Stimulated activated CD4-positive, alpha-beta T cell treated with anti-CD3 and anti-CD28 coated beads, Interleukin-4, amount 100 ng/mL, for 1 hour (primary cell): ENCODE measurements at places on chromosomes 2 and 18.

DNA sequence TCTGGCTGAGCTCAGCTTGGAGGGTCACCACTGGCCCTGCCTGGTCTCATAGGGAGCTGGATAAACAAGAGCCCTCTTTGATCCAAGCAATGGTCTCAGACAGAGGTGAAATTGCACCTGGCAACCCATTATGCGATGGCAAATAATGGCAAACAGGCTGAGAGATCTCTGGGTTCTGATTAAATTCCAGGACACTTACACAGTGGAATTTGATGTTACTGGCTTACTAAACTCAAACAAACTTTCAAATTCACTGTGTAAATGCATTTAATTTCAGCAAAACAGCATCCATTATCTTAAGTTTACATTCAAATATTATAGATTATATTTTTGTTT, 19.5 kb upstream of the STAT4 start:
- DNase-seq = no peak

DNA sequence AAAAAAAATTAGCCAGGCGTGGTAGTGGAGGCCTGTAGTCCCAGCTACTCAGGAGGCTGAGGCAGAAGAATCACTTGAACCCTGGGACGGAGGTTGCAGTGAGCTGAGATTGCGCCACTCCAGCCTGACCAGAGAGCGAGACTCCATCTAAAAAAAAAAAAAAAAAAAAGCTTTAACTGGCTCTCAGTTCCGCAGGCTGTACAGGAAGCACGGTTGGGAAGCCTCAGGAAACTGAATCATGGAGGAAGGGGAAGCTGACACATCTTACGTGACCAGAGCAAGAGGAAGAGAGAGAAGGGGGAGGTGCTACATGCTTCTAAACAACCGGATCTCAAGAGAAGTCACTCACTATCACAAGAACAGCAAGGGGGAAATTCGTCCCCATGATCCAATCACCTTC, 505.6 kb upstream of the SLC8A1 start:
- no peak for DNase-seq

- DNase-seq = peak; percentile 50
These were observed 506 bp downstream of the BMPR2 start for GRCh38 chr2:202376460-202377206.

DNA sequence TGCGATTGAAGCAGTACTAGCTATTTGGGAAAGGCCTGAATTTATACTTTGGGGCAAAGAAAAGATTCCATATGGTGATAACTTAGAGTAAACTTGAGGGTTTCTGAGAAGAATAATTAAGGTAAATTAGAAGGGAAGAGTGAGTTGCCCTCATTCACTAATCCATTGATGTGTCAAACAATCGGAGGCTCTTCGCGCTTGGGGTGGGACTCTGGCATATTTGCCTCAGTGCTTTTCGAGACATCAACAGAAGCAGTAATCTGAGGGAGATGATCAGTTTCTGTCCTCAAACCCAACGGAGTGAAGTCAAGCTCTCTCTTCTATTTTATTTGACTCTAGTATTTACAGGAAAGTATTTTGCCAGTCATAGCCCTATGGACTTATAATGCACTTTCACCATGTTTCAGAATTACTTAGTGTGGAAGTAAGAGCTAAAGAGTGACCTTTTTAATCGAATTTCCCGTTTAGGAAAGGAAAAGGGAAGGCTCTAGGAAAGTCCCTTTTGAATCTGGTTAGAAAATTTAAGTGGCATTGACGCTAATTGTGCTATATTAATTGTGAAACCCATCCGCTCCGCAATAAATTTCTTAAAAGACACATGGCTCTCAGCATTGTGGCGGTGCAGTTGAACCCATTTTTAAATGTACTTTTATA, 1.3 kb downstream of the RAB10 start:
- no peak for DNase-seq

DNA sequence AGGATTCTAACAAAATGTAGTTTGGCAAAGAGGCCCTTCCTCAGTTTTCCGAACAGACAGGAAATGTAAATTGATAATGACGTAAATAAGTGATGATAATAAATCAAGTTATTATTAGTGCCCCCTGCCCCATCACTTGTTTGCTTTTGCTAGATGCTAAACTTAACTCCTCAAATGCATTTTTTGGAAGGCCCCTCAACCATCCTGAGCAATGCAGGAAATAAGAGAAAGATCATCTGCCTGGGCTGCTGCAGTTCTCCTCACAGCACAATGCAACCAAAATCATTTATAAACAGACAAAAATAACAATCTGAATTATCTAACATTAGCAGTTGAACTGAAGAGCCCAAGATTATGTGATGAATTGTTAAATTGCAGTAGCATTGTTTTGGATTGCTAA, 62.6 kb upstream of the PSMD14 start:
- no peak for DNase-seq

DNA sequence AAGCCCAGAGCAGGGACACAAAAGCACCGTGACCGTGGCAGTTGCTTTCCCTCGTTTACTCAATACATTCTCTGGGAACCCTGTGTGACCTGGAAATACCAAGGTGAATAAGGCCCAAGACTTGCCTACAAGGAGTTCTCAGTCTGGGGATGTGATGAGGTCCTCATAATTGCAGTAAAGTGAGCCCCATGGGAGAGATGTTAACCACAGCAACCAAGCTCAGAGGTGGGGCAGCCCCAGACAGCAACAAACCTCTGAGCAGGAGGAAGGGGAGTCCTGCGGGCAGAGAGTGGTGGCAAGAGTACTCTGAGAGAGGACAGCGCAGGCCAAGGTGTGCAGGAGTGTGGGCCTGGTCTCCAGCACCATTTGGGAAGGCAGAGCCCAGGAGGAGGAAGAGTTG, 91.6 kb downstream of the TTC32 start:
- no peak for DNase-seq

- peak; percentile 51 for DNase-seq
These were observed at the start of gene OTX1 for GRCh38 chr2:63050334-63051041. Gene OTX1, plus strand, starts transcription at chr2:63050830. Its CDS starts 2,161 bp downstream, at chr2:63052991.

DNA sequence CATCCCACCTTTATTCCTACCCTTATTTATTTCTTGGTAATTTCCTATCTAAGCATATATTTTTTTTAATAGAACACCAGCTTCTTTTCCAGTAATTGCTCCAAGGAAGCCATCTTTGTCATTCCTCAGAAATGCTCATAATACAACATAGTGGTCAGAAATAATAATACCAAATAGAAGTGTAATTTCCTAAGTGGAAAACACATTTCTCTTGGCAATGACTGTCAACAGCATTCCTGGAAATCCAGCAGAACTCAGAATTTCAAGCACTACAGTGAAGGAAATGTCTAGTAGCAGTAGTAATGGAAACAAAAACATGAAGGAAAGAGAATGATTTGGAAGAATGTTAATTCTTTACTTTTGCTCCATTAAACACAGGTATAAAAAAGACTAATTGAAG, 56.6 kb downstream of the GDF7 start:
- DNase-seq = no peak

DNA sequence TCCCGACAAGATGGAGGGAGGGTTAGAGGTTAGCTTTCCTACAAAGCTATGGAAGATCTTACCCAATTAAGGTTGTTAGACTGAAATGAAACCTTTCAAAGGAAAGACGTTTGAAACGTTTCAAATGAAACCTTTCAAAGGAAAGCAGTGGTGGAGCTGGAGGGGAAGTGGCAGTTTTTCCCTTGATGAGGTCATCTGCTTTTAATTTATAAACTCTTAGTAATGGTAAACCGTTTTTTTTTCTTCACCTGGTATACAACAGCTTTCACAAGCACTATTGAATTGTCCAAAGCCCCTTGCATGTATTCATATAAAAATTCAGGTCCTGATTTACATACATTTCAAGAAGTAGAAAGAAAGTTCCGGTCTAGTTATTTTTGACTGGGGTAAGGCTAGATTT, 7.4 kb downstream of the PMAIP1 start:
- no peak for DNase-seq
